ENCODE measurements at places on chromosomes 11 and 22.

DNA sequence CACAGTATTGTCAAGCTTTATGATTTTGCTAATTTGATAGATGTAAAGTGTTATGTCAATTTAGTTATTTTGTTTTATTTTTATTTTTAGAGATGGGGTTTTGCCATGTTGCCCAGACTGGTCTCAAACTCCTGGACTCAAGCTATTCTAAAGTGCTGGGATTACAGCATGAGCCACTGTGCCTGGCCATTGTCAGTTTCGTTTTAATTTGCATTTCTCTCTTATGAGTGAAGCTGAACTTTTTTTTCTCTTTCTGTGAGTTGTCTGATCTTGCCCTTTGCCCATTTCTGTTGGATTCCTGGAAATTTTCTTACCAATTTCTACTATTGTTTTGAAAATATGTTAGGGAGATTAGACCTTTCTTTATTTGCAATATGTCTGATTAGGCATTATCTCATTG lies 15.5 kb downstream of the NEU3 start:
- no peak for DNase-seq

- no peak for DNase-seq
Observed at GRCh38 chr11:128779036-128779435, 85.2 kb downstream of the FLI1 start.

- no peak for DNase-seq
Observed at GRCh38 chr22:37925330-37925729, 19.2 kb downstream of the MICALL1 start.

GRCh38 chr11:15864026-15864805 lies 492.1 kb downstream of the SOX6 start:
- no peak for DNase-seq

GRCh38 chr11:15493066-15493465 lies 378.3 kb downstream of the INSC start:
- DNase-seq = no peak

DNA sequence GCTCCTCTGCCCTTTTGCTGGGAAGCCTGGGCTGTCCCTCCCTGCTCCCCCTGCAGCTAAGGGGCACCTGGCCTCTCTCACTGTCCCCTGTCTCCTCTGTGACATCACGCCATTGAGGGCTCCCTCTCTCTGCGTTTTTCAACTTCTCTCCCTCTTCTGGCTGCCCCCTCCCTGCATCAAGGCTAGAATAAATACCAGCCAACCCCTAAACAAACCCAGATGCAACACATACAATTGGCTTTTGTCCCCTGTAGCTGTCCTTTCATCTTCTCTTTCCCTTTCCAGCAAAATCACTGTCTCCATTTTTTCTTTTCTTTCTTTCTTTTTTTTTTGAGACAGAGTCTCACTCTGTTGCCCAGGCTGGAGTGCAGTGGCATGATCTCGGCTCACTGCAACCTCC lies 3.3 kb upstream of the MIEF1 start:
- no peak for DNase-seq

- DNase-seq = no peak
Observed at GRCh38 chr11:128262463-128263345, 324.7 kb downstream of the ETS1 start.

DNA sequence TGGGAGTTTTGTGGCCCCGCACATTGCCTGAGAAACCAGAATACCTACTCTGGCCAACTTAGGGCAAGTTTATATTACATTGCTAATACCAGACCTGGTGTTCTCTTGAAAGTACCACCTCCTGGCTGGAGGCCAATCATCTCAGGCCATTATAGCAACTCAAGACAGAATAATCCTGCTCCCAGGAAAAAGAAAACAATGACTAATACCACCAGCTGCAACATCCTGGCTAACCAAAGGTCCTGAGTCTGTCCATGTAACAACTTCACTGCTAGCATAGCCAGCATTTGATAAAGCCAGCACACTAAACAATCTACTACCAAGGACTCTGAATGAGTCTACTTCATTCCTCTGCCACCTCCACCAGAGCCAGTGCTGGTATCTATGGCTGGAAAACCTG lies 1298.7 kb upstream of the CNTN5 start:
- no peak for DNase-seq

GRCh38 chr11:115920841-115921480 lies 416.7 kb upstream of the CADM1 start:
- no peak for DNase-seq

DNA sequence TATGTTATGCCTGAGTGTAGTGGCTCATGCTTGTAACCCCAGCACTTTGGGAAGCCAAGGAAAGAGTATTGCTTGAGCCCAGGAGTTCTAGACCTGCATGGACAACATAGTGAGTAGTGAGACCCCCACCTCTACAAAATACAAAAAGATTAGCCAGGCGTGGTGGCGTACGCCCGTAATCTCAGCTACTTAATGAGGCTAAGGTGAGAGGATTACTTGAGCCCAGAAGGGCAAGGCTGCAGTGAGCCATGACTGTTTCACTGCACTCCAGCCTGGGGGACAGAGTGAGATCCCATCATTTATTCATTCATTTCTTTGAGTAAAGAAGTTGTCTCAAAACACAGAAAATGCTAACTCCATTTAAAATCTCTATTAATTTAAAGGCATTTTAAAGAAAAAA lies 1061.6 kb downstream of the JRKL start:
- DNase-seq = no peak

DNA sequence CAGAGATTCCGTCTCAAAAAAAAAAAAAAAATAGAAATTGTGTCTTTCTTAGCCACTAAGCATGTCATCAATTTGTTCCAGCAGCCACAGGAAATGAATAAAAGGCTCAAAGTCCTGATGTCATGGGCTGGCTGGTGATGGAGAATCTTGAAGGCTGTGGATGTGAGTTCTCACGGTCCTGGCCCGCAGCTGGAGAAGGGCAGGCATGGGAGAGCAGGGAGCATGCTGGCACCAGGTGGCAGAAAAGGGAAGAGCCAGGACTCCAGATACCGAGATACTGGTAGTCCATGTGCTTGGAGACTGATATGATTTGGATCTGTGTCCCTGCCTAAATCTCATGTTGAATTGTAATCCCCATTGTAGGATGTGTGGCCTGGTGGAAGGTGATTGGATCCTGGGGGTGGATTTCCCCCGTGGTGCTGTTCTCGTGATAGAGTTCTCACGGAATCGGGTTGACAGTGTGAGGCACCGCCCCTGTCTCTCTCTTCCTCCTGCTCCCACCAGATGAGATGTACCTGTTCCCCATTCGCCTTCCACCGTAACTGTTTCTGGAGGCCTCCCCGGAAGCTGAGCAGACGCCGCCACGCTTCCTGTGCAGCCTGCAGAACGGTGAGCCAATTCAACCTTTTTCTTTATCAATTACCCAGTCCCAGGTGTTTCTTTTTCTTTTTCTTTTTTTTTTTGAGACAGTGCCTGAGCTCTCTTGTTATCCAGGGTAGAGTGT lies 18.1 kb downstream of the MRGPRD start:
- no peak for DNase-seq

DNA sequence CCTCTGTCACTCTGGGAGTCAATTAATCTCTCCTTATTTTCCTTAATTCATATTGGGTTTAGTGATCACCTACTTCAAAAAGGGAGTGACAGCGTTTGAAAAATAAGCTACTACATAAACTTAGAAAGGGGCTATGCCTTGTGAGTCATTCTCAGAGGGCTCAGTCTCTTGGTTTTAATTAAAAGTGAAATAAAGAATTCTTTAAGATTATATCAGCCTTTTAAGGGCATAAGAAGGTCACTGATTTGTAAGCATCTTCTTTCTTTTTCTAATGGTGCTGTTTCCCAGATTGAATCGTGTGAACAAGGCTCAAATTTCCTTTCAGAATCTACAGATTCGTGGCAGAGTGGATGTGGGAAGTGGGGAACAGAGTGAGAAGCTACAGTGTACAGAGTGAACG lies 636.2 kb upstream of the CCDC90B start:
- no peak for DNase-seq

GRCh38 chr11:24886880-24887619 lies 390.2 kb downstream of the LUZP2 start:
- DNase-seq = no peak

DNA sequence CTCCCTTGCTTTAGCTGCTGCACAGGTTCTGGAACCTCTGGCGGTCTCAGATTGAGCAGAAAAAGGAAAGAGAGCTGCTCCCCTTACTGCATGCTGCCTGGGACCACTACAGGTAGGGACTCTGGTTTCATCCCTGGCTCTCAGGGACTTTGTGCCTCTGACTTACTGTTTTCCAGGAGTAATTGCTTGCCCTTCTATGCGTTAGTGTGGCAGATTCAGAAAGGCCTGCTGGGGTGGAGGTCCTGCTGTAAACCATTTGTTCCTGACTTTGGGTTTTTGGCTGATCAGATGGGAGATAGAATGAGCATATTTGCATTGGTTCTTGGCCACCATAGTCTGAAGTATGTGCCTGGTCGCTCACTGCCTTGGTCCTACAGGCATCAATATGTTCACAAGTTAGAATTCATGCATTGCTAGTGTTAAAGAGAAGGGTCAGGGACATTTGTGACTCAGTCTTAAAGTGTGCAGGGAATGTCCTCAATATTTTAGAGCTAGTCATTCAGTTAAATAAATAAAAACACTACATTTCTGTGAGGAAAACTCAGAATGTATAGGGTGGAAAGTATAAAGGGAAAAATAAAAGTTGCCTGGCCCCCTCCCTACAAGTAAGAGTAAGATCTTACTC lies 78.0 kb downstream of the PISD start:
- no peak for DNase-seq

GRCh38 chr11:28838741-28839140 lies 730.6 kb downstream of the METTL15 start:
- DNase-seq = no peak

DNA sequence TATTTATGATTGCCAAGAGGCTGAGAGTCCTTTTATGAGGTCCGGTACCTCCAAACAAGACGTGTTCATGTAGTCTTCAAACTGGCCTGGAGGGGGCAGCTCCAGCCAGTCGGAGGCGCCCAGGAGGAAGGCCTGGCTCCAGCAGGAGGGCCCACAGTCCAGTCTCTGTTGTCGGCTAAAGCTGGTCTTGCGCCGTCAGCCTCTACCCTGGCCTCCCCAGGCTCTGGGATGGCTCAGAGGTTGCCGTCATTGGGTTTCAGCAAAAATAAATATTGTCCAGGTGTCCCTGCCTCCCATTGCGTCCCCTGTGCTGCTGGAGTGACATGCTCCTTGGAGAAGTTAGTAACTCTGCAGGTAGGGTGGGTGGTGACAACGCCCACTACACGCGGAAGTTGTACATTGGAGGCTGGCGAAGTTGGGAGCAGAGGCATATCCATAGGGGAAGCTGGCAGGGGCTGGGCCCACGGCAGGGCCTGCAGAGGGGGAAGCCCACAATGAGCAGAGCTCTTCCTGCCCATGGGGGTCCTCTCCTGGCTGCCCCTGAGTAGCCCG lies 1.0 kb upstream of the SLC25A1 start:
- peak; percentile 88 for DNase-seq

GRCh38 chr11:61266602-61267001 lies 25.6 kb downstream of the PGA5 start:
- no peak for DNase-seq

DNA sequence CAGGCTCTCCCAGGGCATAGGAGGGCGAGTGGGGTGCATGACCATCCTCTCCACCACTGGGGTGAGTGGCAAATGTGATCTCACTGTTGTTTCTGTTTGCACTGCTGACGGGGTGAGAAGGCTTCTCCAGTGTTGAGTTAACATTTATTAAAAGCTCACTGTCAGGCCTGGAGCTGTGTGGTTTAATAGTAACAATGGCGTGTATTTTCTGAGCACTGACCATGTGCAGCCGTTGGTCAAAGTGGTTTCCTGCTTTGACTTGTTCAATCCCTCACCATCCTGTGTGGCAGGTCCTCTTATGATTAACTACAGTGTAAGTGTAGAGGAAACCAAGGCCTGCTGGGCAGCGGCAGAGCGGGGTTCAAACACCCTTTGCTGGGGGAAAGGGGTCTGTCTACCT lies 4.4 kb downstream of the A4GALT start:
- DNase-seq = no peak

GRCh38 chr11:36487619-36488018 lies 22.5 kb downstream of the TRAF6 start:
- no peak for DNase-seq
